AG04449 (cell line): ENCODE measurements at places on chromosomes 2 and 18.

- DNase-seq, result no peak
Measured at GRCh38 chr2:66555501-66556324, 120.8 kb downstream of the MEIS1 start.

DNA sequence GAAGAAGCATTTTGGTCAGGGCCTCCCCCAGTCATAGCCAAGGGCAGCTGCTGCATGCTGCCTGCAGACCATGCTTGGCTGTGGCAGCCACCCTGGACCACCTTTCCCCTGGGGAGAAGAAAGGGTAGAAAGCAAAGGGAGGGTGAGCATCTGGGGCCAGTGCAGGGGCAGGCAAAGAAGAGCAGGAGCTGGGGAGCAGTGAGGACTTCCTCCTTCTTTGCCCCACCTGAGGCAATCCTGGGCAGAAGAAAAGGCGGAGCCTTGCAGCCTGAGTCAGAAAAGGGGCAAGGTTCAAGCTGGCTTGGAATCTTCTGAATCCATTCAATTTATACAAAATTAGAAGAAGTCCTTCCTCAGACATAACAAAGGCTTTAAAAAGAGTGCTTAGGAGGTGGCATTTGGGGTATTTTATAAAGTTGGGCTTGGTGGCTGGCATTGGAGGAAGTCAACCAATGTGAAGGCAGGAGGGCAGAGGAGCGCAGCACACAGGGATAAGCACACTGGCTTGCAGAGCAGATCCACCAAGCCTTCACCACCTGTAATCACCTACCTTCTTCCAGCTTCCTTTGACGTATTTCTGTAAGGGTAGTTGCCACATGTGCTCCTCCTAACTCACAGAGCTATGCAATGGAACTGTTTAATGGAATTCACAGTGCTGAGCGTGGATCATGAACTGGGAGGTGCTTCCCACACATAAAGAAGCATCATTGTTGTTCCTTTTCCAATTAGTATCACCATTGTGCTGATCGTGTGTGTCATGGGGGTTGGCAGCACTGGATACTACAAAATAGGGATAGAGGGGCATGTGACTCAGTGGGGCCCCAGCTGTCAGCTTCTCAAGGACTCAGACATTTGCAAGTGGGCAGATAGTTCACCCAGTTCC lies 154.4 kb upstream of the EPAS1 start:
- DNase-seq, result no peak

DNA sequence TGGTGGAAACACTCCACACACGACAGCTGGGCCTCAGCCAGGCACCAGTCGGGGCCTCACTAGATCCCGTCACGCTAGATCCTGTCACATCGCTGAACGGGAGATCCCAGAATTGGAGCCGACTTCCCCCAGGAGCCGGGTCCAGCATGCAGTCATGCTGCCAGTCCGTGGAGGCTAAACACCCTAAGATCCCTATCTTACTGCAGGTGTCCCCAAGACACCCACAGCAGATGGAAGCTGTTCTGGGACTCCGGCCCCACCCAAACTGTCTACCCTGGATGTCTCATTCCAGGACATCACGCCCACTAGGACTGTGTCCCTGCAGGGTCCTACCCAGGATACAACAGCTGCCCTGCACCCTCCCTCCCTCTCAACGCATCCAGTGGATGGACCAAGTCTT lies 23.4 kb downstream of the ZNF516 start:
- DNase-seq, result no peak

GRCh38 chr2:176187899-176188773 lies at the start of gene HOXD1:
Gene HOXD1, plus strand, starts transcription at chr2:176188668. Its CDS starts 134 bp downstream, at chr2:176188802.
- no peak for DNase-seq

DNA sequence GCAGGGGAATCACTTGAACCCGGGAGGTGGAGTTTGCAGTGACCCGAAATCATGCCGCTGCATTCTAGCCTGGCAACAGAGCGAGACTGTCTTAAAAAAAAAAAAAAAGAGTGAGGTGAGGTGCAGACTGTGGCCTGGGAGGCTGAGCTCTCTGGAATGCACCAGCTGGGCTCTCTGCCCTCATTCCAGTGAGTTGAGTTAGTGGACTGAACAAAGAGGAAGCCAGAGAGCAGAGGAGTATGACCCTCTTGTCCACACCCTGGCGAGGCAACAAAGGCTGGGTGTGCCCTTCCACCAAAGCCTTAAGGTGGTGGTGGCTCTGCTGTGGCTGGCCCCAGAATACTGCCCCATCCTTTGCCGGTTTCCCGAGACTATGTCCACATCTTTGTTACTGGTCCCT lies 71.3 kb upstream of the ACKR3 start:
- DNase-seq, result no peak

- no peak for DNase-seq
Measured at GRCh38 chr2:25042321-25043240, 705 bp downstream of the EFR3B start.

- no peak for DNase-seq
Measured at GRCh38 chr2:208227581-208228232, 27.2 kb downstream of the IDH1 start.
